ENCODE measurements at places on chromosomes 4 and X.

GRCh38 chr4:39023059-39023458 is 9.2 kb downstream of the TMEM156 start:
- no peak for DNase-seq

DNA sequence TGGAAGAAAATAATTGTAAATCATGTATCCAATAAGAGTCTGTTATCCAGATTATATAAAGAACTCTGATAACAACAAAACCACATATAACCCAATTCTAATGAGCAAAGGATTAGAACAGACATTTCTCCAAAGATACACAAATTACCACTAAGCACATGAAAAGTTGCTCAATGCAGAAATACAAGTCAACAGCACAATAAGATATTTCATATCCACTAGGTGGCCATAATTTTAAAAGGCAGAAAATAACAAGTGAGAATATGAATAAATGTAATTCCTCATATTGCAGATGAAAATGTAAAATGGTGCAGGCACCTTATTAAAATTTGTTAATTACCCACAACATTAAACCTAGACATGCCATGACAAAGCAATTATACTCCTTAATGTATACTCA is 73.9 kb upstream of the ZCCHC13 start:
- DNase-seq, result no peak

DNA sequence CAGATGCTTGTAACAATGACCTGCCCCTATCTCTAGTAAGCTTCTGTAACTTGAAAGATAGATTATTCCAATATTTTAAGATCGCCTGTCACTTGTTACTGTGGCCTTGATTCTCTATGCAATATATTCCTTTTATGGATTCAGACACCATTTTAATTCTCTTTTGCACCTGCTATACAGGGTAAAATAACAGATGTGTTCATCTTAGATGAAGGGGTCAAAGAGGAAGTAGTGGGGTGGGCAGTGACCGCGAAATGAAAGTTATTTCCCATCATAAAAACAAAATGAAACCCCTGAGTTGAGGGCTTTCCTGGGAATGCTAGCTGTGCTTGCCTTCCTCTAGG is 175.9 kb downstream of the TSPAN5 start:
- no peak for DNase-seq

DNA sequence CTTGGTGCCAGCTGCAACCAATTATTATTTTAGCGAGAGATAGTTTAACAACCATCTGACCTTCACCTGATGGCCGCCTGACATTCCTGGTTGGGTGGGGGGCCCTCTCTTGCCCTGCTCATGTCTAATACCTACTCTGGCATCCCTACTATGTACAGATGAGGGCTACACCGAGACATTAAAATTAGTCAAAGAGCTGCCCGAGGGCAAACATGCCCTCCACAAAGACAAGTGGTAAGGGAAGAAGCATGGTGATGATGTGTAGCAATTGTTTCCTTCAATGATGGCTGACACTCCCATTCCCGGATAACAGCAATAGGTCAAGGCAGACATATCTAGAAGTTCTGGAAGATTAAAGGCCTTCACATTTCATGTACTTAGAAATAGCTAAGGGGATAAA is 49.6 kb downstream of the MAP7D3 start:
- no peak for DNase-seq

GRCh38 chrX:102129473-102129872 is 4.0 kb downstream of the TCEAL2 start:
- no peak for DNase-seq

- no peak for DNase-seq
These were observed 254.5 kb upstream of the SLITRK2 start for GRCh38 chrX:145563159-145563558.

DNA sequence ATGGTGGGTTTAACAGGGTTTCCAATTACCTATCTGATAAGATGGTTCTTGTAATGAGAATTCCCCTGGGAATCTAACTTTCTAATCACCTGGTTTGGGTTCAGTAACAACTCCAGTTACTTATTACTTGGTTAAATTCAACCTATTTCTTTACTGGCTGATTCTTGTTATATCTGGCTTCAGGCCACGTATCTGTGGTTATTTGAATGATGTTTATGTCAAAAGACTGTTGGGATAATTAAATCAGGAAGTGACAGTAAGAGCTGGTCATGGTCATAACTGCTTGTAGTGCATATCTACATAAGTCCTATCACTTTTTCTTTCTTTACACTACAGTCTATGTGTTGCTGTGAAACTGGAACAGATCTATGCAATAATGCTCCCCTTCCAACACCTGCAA is 108.1 kb downstream of the MID1 start:
- no peak for DNase-seq

- no peak for DNase-seq
These were observed 353.0 kb upstream of the SLC7A11 start for GRCh38 chr4:138595171-138595570.

- DNase-seq, result no peak
These were observed 32.1 kb downstream of the ZGRF1 start for GRCh38 chr4:112604589-112604988.

DNA sequence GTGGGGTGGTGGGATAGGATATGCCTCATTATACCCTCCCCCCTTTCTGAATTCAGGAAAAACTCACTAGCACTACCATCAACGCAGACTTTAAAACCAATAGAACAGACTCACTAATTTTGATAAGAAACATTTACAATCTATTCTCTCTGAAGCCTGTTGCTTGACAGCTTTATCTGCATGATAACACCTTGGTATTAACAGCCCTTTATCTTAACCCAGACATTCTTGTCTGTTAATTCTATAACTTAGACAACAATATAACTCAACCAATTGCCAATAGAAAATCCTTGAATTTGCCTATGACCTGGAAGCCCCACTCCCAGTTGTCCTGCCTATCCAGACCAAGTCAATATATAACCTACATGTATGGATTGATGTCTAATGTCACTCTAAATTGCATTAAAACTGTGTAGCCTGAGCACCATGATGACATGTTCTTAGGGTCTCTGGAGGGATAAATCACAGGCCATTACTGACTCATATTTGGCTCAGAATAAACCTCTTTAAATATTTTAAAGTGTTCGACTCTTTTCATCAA is 1.5 kb upstream of the UGT2A3 start:
- DNase-seq, result no peak

- DNase-seq, result no peak
These were observed 15.8 kb downstream of the BCAP31 start for GRCh38 chrX:153708415-153708814.

GRCh38 chr4:182188622-182189021 is 54.6 kb upstream of the TENM3 start:
- DNase-seq, result no peak

- DNase-seq, result no peak
These were observed 1.4 kb upstream of the SMR3A start for GRCh38 chr4:70359115-70359661.

- DNase-seq, result no peak
These were observed 109.0 kb downstream of the SHROOM4 start for GRCh38 chrX:50705042-50705441.

DNA sequence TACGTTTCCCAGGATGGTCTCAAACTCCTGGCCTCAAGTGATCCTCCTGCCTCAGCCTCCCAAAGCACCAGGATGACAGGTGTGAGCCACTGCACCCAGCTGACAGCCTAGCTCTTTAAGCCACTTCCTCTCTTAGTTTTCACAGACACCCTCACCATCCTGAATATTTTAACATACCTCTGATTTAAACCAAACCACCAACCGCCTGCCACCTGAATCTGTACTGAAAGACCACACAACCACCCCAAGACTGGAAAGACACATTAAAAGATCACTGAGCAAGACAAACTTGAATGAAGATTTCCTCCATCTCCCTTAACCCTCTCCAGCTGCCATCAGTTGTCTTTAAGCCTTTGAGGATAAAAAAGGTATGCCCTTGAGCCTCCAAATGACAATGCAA is 110.6 kb downstream of the SH3KBP1 start:
- no peak for DNase-seq

GRCh38 chr4:54946741-54947140 is 178.7 kb downstream of the KDR start:
- no peak for DNase-seq

DNA sequence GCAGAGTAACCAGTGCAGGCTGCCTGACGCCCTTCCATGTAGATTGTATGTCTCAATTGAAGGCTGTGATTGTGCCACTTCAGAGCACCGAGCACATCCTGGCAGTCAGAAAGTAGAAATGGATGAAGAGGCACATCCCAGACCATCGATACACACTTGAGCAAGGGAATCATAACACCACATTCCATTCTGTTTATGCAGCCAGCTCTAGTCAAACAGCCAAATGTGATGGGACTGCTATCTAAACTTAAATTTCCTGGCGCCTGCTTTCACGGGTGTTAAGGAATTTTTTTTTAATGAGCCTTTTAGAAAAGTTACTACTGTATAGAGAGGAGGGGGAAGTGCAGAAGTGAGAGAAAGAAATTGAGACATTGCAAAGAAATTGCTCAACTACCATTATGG is 84.4 kb downstream of the PPARGC1A start:
- no peak for DNase-seq

- no peak for DNase-seq
These were observed 34.6 kb upstream of the DCAF8L2 start for GRCh38 chrX:27555514-27555913.

DNA sequence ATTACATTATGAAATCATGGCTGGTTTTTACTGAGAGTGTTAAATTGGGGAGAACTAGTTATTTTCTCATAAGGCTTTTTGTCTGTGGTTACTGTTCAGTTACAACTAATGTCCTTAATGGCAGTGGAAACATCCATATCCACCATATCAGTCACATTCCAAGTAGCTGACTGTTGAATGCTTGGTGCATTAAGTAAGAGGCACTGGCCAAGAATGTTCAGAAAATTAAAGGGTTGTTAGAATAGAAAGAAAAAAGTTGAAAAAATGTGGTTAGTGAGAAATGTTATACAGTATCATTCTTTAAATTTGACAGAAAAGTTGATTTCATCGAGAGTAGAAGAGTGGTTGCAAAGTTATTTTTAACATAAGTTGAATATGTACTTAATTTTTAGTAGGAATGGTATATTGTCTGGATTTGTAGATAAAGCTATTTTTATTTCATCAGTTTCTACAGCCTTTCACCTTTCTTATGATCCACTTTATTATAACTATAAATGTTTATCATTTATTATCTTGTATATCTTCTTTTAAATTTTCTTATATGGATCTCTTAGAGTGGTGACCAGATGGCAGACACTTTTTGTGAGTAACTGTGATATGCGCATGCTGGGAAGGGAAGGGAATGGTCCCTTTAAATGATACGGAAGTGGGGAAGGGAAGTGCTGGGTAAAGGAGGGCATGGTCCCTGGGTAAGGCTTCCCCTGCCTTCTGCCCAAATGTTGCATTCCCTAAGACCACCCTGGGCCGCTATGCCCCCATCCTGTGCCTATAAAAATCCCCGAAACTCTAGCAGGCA is 2407.1 kb downstream of the ARAP2 start:
- no peak for DNase-seq

GRCh38 chr4:82891707-82892466 is 934 bp upstream of the SEC31A start:
- no peak for DNase-seq

DNA sequence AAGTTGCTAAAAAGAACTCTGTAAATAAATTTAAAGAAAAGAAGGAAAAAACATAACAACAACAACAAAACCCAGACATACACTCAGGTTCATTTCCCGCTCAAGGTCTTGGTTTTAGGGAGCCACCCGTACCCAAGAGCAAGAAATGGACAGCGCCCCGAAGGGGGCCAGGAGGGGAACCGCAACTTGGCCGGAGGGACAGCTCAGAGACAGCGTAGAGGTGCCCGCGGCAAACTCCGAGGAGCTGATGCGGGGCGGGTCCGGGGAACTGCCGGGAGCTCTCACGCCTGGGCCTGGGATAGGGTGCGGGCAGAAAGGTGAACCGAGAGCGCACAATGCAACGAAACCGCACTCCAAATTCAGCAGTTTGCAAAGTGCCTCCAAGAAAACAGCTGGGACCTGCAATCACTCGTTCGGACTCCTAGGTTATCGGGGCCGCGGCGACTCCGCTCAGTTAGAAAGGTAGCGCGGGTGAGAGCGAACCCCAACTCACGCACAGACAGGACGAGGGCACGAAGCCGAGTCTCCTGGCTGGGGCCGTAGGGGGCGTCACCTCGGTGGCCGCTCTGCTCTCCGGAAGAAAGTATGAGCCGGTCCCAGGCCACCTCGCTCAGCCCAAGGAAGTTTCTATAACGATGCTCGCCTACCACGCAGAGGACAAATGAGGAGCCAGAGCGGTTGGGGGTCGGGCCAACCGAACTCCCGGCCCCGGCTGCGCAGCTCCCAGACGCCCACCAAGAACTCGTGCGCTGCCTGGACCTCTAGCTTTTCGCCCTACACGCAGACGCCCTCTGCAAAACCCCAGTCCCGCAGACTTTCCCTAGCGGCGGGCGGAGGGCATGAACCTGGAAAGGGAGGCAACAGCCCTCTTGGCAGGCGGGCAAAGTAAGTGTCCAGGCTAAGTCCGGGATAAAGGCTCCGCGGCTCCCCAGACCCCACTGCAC is 1.4 kb downstream of the NDNF start:
- peak; percentile 49 for DNase-seq

DNA sequence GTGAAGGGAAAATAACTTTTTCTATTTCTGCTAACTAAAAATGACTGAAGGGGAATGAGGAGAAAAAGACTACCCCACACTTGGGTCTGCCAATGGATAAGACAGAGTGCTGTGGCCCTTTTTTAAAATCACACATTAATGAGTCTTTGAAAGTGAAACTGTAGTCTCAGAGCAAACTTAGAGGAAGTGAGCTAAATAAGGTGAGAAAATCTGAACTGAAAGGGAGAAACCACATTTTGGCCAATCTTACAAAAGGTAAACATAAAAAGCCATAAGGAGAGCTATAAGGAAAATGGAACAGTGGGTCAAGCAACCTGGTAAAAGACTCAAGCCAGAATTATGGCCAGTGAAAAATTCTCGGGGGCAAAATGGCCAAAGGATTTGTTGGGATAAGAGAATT is 755.1 kb upstream of the IGFBP7 start:
- DNase-seq, result no peak

DNA sequence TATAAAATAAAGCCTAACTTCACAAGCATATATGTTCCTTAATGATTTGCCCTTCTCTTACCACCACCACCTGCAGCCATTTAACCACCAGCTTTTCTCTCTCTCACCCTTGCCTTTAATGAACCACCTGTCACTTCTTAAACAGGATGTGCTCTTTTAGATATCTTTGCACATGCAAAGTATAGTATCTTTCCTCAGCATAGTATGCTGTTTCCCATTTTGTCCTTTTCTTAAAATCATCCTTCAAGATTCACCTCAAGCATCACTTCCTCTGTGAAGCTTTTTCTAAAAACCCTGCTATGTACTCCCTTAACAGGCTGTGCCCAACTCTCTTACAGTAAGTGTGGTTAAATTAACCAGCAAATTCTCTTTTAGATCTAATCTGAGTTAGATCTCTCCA is 8.2 kb upstream of the CNOT6L start:
- DNase-seq, result no peak

DNA sequence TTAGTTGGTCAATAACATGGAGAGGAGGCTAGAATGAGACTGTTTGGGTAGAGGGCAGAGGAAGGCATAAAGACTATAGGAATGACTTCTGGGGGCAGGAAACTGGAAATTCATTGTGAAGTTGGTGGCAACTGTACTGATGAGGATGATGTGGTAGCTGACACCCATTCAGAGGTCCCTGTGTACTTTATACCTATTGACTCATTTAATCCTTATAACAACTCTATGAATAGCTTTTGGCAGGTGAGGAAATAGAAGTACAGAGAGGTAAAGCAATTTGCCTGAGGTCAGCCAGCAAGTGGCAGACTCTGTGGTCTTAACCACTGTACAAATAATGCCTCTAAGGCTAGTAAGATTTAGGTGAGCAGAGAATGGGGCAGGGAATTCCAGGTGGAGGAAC is 100.1 kb downstream of the GATB start:
- no peak for DNase-seq
